Kidney (tissue), 22 donors: ENCODE measurements at places on chromosomes 16 and 17.

DNA sequence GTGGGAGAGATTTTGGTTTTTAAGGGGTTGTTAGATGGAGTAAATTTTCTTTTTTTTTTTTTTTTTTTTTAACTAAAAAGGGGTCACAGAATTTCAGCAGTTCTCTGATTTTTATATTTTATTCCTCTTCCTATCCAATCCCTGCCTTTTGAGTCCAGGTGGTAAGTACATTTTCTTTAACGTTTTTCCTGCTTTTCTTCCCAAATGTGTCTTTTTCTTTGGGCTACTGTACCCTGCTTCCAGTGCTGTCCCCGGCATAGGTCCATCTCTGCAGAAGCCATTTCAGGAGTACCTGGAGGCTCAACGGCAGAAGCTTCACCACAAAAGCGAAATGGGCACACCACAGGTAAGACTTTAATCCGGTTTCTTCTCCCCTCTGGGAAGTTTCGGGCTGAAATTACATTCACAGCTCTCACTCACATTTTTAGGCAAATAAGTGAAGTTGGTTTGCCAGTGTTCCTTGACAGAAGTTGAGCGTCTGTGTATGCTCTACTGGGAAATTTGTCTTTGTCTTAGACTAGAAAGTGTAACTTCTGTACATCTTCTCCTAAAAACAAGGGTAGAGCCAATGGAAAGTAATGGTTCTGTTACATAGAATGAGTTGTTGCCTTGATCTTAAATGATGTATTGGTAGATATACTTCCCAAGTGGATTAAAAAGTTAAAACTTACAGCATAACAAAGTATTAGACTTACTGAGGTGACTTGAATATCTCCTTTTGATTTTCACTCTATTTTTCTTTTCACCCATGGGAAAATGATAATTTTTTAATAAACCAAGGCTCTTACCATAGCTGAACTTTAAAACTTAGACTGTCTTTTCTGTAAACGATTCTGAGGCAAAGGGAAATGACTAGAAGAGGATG lies 54.5 kb downstream of the TUBD1 start:
- no peaks in the 10 kb centered on the region for H3K4me1 ChIP-seq
- peak overlapping the region; percentile 76 for H3K4me3 ChIP-seq
- H3K36me3 ChIP-seq = peaks cover 16% of the 10 kb centered on the region
- H3K27me3 ChIP-seq = no peaks in the 10 kb centered on the region
- H3K27ac ChIP-seq = peak overlapping the region; percentile 99

DNA sequence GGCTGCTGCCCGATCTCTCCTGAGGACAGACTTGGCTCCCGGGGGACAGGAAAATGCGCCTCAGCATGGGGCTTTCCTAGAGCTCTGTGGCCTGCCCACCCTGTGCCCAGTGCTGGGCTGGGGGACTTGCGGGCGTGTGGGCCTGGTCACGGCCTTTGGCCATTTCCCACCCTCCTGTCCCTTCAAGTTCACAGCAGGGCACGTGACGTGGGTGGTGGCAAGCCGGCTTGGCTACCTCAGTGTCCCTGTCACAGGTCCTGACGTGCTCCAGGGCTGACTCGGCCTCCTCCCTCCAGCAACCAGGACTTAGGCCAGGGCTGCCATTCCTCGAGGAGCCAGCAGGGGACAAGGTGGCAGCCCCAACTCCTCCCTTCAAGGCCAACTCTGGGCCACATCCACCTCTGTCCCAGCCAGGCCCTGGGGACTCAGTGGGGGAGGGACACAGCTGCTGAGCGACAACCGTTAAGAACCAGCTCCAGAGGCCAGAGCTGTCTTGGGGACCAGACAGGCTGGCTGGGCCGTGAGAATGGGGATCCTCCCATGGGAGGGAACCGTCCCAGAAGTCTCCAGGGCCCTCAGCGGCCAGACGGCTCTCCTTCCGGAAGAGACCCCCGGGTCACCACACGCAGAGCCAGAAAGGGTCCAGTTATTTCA lies 981 bp upstream of the UNC13D start:
- H3K36me3 ChIP-seq = peaks cover 40% of the 10 kb centered on the region
- DNase-seq = peak; percentile 85
- H3K4me1 ChIP-seq = no peaks in the 10 kb centered on the region
- peak overlapping the region; percentile 86 for H3K27ac ChIP-seq
- no peak overlapping the region for H3K4me3 ChIP-seq

DNA sequence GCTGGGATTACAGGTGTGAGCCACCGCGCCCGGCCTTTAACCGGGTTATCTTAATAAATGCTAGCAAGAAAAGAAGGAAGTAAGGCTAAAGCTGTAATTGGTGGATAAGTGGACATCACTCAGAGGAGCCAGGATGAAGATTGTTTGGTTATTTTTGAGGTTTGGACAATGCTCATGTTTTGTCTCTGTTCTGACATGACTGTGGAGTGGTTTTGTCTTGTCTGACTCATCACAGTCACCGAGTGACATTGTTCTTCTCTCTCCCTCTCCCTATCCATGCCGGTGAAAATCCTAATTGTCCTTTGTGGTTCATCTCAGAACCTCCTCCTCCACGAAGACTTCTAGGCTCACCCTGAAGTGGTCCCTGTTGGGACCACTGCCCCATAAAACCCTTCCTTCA lies 23.5 kb upstream of the GRIN2A start:
- no peaks in the 10 kb centered on the region for H3K27me3 ChIP-seq
- no peaks in the 10 kb centered on the region for H3K4me1 ChIP-seq
- no peak overlapping the region for H3K4me3 ChIP-seq
- no peaks in the 10 kb centered on the region for H3K36me3 ChIP-seq
- no peak overlapping the region for H3K27ac ChIP-seq

DNA sequence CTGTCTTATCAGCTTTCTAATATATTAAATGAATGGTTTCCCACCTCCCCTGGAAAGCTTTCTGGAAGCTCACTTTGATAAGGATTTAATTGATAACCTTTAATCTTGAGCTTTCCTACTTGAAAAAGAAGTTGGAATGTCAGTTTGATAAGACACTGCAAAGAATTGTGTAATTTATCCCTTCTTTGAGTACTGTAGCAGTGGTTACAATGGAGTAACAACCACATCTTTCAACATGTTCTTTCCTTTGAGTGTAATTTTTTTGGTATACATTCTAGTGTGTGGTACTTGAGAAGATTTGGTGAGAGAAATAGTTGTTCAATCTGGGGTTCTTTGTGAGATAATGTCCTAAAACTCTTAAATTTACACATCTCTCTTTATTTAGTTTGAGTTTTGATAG lies 43.4 kb downstream of the CPD start:
- H3K27ac ChIP-seq = no peak overlapping the region
- H3K36me3 ChIP-seq = peaks cover 3% of the 10 kb centered on the region
- no peaks in the 10 kb centered on the region for H3K27me3 ChIP-seq
- DNase-seq = no peak
- H3K4me1 ChIP-seq = no peaks in the 10 kb centered on the region
